ENCODE measurements at places on chromosomes 16 and 17. TPM values are rescaled to one million over a fixed set of nuclear protein-coding genes. Genes with fewer than 3 reads are reported as not detected.

SERPINF2 gene
- 9.7 TPM for total RNA-seq

PRR35 gene
- total RNA-seq, result not detected

TMEM11 gene
- total RNA-seq, result 35.7 TPM

GNG13 gene
- total RNA-seq, result not detected

HIC1 gene
- total RNA-seq, result 23.2 TPM

RASD1 gene
- 149 TPM for total RNA-seq

- no peak for DNase-seq
These were observed 35.3 kb downstream of the FAM20A start for GRCh38 chr17:68565661-68566441.

GRCh38 chr17:66938656-66939055 is 25.9 kb upstream of the CACNG4 start:
- DNase-seq, result no peak

GRCh38 chr16:2987833-2988232 is 7.6 kb upstream of the PKMYT1 start:
- no peak for DNase-seq

DNA sequence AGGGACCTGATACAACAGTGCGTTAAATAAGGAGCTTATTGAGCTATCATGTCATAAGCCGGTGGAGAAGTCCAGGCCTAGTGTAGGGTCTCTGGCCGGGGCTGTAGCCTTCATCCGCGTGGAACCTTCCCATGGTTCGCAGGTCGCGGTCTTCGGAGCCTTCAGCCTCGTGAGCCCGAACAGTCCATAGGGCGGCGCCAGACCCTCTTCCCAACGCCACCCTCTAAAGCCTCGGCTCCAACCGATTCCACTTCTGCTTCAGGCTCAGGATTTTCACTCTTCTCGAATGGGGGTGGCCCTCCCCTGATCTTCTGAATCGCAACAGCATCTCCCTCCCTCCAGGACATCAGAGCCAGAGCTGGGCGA is 10.3 kb upstream of the BRCA1 start:
- no peak for DNase-seq

GRCh38 chr16:79595931-79596450 is 4.5 kb downstream of the MAF start:
- DNase-seq, result no peak

DNA sequence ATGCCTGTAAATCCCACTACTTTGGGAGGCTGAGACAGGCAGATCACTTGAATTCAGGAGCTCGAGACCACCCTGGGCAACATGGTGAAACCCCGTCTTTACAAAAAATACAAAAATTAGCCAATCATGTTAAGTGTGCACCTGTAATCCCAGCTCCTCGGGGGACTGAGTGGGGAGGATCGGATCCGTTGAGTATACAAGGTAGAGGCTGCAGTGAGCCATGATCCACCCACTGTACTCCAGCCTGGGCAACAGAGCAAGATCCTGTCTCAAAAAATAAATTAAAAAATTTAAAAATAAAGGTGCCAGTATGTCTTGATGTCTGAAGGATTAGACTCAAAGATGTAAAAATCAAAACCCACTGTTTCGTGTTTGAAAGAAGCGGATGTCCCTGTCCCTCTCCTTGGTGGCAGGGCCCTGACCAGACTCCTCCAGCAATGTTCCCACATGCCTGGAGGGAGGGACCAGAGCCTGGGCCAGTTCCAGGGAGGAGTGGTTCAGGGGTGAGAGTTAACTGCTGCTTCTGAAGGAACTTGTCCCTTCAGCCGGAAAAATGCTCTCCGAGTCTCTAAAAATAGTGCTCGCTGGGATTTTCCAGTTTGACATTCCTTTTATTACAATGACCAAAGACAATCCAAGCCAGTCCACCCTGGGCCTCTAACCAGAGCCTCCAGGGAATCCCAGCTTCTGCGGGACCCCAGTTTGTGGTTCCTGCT is 9.4 kb upstream of the CMTM4 start:
- DNase-seq, result peak; percentile 91

GRCh38 chr17:81733507-81734404 is 21.7 kb downstream of the SLC25A10 start:
- peak; percentile 86 for DNase-seq

GRCh38 chr17:37826497-37827430 is 81.9 kb upstream of the HNF1B start:
- peak; percentile 46 for DNase-seq
